COLO829 (cell line): ENCODE measurements at places on chromosomes 3 and 15.
A peak's percentile ranks its signal among the peaks of the same experiment; 100 is the strongest.

- DNase-seq = no peak
Observed at GRCh38 chr15:36358094-36358493, 221.3 kb upstream of the CDIN1 start.

DNA sequence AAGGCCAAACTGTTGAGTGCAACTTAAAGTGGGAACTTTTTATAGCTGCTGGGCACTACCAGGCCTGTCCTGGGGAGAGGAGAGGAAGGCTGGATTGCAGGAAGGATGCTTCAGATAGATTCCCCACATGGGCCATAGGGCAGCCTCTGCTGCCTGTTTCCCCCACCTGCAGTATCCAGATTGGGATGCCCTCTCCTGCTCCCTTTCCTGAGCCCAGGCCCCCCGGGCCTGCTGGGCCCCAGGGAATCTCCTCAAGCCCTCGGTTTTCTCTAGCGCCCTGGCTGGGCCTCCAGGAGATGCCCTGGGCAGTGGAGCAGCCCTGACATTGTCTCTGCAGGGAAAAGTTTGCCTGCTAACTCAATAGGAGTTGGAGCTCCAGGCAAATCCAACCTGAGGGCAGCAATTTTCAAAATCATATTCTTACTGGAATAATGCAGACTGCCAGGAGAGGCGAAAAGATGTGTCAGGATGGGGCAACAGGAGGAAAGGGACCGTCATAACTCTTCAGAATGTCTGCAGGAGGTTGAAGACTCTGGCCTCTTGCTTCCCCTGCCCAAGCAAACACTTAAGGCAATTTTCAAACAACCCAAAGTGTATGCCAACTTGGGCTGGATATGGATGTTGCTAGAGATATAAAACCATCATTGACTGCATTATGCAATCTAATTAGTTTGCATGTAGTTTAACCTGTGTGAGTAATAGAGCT is 4.4 kb downstream of the NR2F2 start:
- DNase-seq = no peak

DNA sequence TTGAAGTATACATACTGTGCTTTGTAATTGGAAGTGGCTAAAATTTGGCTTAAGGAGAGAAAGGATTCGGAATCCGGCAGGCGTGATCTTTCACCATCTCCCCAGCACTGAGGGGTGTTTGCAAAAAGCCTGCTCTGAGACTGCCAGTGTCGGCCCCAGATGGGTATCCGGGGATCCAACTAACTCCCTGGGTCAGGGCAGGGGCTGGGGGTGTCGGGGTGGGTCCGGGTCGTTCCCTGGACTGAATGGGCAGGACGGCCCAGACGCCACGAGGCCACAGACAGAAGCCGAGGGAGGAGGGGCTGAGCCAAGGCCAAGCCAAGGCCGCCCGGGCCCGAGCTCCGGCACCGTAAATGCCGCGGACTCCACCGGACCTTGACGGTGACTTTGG is 349 bp downstream of the PPIB start:
- no peak for DNase-seq

DNA sequence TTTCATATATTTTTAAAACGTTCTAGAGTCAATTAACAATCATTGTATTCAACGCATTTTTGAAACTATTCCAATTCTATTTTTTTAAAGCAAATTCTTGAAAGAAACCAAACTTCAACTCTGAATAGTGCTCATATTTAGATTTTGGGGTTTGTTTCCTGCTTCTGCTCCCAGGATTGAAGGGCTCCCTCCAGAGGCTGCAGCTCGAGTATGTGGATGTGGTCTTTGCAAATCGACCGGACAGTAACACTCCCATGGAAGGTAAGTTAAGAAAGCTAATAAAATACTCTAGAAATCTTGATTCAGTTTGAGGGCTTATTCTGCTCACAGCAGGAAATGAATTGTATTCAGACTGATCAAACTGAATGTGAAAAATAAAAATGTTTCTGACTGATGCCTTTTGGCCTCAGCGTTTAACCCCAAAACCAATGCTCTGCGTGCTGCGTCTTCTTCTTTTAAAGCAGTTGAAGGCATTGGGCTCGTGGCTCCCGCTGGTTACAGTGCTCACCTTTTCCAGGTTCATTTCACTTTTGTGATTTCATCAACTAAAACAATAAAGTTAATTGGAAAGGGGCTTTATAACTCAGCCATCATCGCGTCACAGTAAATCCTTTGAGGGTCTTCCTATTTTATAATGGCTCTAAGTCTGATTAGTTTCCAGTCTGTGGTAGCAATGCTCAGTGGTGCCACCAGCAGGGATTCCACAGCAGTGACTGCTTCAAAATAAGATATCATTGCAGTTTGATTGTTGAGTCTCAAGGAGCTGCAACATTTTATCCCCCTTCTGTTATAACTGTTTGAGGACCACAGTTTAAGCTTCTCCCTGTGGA is 80.1 kb downstream of the SSR3 start:
- peak; percentile 55 for DNase-seq

- peak; percentile 3 for DNase-seq
Observed at GRCh38 chr15:76866716-76867321, 38.3 kb downstream of the SCAPER start.

DNA sequence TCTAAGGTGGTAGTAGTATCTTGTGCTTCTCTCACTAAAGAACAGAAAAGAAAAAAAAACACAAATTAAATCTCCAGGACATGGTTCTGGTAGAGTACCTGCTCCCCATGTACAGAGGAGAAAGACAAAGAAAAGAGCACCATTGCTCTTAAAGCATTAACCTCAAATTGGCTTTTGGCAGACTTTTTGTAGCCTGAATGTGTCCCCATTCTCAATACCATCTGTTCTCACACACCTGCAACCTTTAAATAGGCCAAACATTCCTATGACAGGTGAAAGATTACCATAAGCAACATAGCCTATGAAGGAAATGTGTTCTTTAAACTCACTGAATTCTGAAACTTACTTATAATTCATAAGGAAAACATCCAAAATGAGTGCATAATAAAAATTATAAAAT is 68.0 kb downstream of the TIPARP start:
- DNase-seq = no peak

GRCh38 chr3:102178817-102179216 is 256.0 kb upstream of the ZPLD1 start:
- no peak for DNase-seq

DNA sequence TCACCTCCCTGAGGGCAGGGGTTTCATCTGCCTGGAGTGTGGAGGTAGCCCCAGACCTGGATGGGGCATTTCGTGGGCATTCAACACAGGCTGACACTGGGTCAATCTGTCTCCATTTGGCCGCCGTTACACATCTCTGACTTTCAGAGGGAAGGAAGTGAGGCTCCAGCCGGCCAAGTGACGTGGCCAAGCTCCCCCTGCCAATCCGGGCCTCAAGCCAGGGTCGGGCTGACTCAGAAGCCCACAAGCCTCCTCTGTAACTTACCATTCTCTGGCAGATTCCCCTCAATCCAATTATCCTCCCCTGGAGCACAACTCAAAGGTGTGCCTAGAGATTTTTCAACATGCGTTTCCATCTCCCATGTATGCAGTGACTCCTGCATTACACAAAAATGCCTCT is 227.6 kb downstream of the KLF13 start:
- DNase-seq = no peak

DNA sequence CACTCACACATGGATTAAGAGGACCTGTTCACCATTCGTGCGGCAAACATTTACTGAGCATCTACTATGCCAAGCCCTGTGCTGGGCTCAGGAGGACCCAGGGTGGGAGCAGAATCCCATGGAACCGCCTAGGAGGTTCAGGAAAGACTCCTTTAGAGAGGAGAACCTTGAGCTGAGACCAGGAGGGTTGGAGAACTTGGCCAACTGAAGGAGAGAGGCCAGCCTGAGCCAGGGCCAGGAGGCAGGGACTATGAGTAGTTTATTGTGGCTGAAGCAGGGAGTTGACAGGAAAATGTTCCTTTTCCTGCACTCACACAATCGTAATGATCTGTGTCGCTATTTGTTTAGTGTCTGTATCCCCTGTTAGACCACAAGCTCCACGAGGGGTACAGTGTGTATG is 71.3 kb downstream of the SLC30A4 start:
- no peak for DNase-seq

- no peak for DNase-seq
Observed at GRCh38 chr3:30620402-30621360, 14.3 kb downstream of the TGFBR2 start.

- no peak for DNase-seq
Observed at GRCh38 chr3:31289584-31289983, 243.1 kb upstream of the STT3B start.
